NB4 (cell line): ENCODE measurements at places on chromosomes 2 and 18.

GRCh38 chr2:167196461-167197252 is 308.4 kb downstream of the XIRP2 start:
- DNase-seq: no peak

- DNase-seq: no peak
Observed at GRCh38 chr2:169714699-169715098, 18.9 kb upstream of the KLHL23 start.

GRCh38 chr2:18549083-18549482 is 11.4 kb downstream of the RDH14 start:
- DNase-seq: no peak

DNA sequence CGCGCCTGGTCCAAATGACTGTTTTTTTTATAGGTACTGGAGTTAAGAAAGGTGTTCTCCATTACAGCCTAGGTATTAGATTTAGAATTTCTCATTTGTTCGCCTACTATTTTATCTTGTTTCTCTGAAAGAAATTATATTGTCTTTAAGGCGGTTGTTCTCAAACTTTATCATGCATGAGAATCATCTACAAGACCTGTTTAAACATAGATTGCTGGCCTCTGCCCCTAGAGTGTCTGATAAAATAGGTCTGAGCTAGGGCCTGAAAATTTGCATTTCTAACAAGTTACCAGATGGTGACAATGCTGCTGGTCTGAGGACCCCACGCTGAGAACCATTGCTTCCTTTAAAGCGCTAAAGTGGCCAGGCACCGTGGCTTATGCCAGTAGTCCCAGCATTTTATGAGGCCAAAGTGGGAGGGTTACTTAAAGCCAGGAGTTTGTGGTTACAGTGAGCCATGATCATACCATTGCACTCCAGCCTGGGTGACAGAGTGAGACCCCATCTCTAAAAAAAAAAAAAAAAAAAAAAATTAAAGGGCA is 34.0 kb upstream of the RNF138 start:
- peak; percentile 87 for DNase-seq

GRCh38 chr2:122643725-122644329 is 888.4 kb downstream of the TSN start:
- DNase-seq: no peak

GRCh38 chr2:231563378-231563961 is 29.2 kb upstream of the TEX44 start:
- DNase-seq: peak; percentile 85

- no peak for DNase-seq
Observed at GRCh38 chr2:4898706-4899105, 793.5 kb upstream of the SOX11 start.

DNA sequence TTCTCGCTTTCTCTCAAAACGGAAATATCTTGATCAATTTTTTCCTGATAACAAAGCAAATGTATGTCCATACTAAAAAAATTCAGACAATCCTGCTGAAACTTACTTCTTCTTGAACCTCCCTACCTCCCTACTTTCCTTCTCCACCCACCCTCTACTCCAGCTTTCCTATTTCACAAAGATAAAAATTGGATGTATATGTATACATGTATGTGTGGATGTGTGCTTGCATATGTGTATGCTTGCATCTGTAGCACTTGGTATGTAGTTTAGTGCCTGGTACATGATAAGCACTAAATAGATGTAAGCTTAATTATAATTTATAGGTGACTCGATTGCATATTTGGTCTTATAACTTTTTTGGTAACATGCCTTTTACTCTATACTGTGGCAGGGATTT is 167.5 kb upstream of the ITGA4 start:
- no peak for DNase-seq

DNA sequence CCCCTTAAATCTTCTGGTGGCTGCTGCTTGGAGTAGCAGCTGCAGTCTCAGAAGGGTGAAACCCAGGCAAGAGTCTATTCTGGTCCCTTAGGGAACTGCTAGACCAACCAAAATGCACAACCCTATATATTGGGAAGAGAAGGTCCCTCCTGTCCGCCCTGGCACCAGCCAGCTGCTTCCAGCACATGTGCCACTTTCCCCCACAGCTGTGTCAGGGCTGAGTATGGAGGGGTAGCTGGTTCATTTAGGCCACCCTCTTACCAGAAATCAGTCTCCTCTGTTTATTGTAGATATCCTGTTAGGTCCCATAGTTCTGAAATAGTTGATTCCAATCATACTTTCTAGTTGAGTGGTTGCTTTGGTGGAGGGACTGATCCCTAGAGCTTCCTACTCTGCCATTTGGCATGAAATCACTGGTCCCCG is 68.9 kb downstream of the BIRC6 start:
- no peak for DNase-seq

DNA sequence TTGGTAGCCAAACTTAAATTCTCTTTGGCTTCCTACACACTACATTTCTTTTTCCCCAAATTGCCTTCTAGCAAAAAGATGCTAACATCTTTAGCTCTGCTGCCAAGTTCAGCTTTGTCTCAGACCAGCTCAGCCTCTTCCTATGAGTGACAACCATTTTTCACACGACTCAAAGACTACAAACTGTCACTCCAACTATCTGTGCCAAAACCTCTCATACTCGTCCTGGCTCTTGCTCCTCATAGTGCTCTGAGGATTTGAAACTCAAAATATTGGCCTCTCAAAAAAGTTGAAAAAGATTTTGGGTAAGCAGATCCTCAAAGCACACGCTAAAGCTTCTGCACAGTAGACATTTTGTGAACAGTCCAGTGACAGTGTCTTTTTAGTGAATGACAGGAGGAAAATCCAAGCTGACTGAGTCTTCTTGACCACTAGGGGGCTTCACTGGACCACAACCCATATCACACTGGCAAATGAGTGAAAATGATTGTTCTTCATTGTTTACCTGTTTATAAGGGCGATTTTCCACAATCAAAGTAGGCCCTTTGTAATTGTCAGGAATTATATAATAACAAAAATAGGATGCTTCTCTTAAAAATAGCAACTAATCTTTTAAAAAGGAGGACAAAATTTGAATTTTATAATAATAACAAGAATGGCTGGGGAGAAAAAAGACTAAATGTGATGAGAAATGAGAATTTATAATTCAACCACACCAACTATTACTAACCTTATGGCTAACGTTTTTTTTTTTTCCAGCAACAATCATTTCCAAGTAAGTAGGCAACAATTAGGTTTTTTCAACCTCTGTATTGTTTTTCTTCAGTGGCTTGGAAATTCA is 85.5 kb upstream of the PGAP1 start:
- DNase-seq: peak; percentile 68

DNA sequence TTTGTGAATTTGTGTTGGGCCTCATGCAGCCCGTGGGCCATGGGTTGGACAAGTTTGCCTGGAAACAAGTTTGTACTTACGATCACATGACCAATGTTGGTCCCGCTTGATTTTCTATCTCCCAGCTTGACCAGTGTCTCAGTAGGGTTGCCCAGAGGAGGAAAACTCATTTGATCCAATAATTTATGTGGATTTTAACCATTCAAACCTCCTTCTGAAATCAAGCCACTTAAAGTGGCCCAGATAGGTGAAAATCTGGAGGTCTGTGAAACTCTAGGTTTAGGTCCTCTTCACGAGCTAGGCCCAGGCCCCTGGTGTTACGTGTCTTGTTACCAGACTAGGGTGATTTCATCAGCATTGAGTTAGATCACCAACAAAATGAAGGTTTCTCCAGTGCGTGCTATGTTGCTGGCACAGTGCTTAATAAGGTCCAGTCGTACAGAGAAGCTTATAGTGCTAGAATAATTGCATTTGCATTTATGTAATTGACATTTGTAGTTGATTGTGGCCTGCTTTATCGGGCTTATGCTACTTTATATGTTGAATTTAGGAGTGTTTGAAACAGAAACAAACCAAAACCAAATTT is 4.4 kb downstream of the ACTR2 start:
- DNase-seq: peak; percentile 74

DNA sequence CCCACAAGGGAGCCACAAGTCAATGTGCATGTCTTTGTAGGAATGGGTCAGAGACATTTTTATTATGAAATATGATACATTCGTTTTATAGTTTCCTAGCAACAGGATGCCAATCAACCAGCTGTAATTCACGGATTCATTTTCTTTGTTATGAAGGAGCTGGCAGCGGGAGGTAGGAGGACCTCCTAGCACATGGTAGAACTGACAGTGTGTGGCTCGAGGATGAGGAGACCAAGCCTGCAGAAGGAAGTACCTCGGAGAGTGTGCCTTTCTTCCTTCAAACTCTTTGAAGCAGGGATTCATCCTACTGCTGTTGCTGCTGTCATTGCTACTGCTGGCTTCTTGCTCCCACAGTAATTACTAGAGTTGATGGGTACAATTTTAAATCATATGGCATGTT is 504.8 kb upstream of the KLHL29 start:
- DNase-seq: no peak

DNA sequence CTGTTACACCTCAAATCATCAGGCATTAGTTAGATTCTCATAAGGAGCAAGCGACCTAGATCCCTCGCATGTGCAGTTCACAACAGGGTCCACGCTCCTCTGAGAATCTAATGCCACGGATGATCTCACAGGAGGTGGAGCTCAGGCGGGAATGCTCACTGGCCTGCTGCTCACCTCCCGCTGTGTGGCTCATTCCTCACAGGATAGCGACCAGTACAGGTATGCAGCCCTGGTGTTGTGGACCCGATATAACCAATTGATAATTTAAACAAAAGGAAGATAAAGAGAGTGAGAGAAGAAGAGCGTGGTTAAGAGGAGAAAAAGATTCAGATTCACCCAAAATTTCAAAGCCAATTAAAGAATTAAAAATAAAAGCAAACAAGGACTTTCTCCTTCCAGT is 20.8 kb downstream of the TLK1 start:
- no peak for DNase-seq

DNA sequence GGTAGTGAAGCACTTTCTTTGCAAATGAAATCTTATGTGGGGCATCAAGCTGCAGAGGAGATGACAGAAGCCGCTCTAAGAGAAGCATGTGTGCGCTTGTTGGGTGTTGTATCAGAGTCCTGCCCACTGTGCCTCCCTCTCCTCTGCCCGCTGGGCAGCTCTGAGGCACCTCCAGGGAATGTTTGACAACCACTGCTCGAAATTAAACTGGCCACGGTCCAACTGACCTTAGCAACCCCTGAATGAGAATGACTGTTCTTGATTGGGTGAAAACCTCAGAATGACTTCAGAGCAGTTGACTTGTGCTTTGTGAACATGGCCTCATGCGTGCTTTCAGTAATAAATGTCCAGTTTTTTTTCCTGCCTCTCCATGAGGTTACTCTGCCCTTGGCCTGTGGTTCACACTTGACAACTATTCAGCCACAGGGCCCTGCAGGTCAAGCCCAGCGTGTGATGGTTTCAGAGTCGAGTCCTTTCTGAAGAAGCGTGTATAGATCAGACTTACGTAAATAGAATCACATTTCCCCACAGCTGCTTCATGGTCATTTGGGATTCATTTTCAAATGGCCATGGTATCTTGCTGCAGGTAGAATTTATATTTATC is 94.9 kb downstream of the SLC4A3 start:
- DNase-seq: no peak

- DNase-seq: no peak
Observed at GRCh38 chr2:239197146-239197545, 203.7 kb downstream of the HDAC4 start.

DNA sequence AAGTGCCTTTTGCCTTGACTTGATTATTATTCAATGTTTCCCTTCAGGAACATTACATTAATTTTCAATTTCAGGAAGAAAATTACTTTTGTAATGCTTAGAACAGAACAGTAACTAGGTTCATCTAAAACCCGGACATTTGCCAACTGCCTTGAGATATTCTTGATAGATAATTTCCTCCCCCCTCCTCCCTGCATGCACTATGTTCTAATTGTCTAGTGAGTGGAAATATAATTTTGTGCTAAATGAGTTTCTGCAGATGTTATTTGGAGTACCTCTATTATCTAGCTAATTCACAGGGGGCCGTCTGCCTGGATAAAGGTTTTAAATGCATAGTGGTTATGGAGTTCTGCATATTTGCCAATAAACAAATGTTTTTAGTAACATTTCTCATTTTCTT is 200.3 kb upstream of the SLC39A10 start:
- DNase-seq: no peak

DNA sequence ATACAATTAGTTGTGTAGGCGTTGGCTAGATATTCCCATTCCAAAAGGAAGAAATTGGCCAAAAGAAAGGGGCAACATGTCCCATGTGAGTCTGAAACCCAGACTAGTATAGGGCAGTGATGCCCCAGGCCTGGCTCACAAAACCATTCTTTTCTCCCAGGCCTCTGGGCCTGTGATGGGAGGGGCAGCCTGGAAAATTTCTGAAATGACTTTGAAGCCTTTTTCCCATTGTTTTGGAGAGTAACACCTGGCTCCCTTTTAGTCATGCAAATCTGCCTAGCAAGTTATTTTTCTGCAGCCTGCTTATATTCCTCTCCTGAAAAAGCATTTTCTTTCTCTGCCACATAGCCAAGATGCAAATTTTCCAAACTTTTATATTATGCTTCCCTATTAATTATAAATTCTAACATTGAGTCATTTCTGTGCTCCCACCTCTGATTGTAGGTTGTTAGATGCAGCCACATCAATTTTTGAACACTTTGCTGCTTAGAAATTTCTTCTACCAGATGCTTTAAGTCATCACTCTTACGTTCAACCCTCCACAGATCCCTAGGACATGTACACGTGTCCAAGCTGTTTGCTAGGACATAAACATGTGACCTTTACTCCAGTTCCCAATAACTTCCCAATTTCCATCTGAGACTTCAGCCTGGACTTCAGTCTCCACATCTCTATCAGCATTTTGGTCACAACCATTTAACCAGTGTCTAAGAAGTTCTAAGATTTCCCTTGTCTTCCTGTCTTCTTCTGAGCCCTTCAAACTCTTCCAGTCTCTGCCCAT is 76.1 kb upstream of the MC4R start:
- no peak for DNase-seq

DNA sequence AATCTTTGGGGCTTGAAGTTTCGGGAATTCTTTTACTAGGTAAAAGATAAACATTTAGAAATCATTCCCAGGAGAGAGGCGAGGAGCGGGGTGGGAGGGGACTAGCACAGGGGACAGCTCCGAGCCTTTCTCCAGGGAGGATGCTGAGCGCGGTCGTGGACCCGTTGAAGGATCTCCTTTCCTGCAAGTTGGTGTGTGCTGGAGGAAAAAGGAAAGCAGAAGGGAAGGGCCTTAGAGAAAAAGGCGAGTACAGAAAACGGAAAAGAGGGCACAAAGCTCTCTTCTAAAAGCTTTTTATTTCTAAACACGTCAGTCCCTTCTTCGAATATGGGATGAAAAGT is 640 bp downstream of the SLC39A6 start:
- no peak for DNase-seq

DNA sequence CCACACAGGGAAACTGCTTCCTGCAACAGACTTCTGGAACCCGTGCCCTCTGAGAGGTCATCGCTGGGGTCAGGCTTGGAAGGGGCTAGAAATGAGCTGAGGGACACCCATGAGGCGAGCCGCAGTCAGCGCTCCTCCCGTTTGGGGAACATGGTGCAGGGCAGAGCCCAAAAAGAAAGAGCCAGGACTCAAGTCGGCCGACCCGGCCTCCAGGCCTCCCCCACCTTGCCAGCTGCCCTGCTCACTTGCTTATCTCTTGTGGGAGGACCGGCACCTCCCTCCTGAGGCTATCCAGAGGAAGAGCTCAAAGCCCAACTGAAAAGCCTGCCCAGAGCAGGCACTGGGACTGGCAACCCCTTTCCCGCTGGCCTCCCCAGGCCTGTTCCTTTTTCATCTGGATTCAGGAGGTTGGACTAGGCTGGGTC is 43.6 kb downstream of the SCTR start:
- no peak for DNase-seq

GRCh38 chr2:70123051-70123828 is 36.0 kb downstream of the PCBP1 start:
- no peak for DNase-seq
